Thoracic aorta (tissue), 2 donors: ENCODE measurements at places on chromosomes 3 and 15.

DNA sequence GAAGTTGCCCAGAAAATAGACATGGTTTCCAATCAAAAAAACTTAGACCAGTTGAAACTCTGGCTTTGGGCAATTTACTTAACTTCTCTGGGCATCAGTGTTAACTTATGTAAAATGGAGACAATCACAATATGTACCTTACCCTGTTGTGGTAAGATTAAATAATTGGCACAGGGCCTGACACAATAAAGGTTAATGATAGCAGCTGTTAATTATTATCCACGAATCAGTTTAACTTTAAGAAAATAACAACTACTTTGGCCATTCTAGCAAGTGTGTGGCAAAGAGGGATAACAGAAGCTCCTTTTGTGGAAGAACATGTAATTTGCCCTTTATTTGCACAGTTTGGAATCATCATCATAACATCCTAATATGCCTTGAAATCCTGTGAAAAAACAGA lies 787.6 kb downstream of the FHIT start:
- no peak for DNase-seq

- DNase-seq, result no peak
Measured at GRCh38 chr3:23865595-23866396, 51.0 kb downstream of the NKIRAS1 start.

- DNase-seq, result no peak
Measured at GRCh38 chr15:89087161-89087829, 961 bp upstream of the ABHD2 start.

GRCh38 chr3:141649871-141650270 lies 88.2 kb upstream of the RNF7 start:
- no peak for DNase-seq

DNA sequence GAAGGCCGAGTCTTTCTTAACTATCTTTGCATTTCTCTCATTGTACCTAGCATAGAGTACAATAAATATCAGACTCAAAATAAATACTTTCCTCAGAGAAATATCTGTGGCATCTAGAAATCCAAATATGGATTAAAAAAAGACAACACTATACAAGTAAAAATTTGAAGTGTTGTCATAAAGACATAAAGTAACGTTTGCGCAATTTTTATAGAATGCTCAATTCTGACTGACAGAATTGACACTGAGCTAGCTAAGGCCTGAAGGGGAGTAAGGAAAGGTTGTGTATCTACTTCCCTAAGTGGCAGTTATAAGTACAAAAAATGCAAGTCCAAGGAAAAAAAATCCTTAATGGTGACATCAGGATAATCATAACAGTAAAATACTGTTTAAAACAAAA lies 1.1 kb downstream of the SEC11A start:
- no peak for DNase-seq

DNA sequence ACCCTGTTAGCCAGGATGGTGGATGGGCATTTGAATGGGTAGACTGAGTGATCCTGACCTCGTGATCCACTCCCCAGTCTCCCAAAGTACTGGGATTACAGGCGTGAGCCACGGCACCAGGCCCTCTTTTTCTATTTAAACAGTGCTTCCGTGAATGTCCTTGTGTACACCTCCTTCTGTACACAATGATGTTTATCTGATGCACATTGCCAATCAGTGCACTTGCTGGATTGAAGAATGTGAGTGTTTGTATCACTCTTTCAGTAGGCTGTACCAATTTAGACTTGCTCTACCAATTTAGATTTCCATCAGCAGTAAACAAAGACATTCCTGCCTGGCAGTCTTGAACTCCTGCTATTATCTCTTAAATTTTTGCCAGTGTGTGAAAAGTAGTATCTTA lies 8.9 kb upstream of the ZNF619 start:
- no peak for DNase-seq
